DND-41 (cell line): ENCODE measurements at places on chromosomes 2 and 18.

- no peak overlapping the region for H3K4me3 ChIP-seq
- no peak overlapping the region for H3K27ac ChIP-seq
- no peaks in the 10 kb centered on the region for H3K36me3 ChIP-seq
- H3K4me1 ChIP-seq, result no peaks in the 10 kb centered on the region
- DNase-seq, result no peak
Measured at GRCh38 chr2:240355001-240355891, 80.2 kb upstream of the GPC1 start.

GRCh38 chr2:188659656-188660406, 314.3 kb upstream of the COL3A1 start:
- H3K4me3 ChIP-seq, result no peak overlapping the region
- H3K27me3 ChIP-seq, result no peaks in the 10 kb centered on the region
- no peaks in the 10 kb centered on the region for H3K36me3 ChIP-seq
- no peak for DNase-seq
- H3K4me1 ChIP-seq, result no peaks in the 10 kb centered on the region
- no peak overlapping the region for H3K27ac ChIP-seq

DNA sequence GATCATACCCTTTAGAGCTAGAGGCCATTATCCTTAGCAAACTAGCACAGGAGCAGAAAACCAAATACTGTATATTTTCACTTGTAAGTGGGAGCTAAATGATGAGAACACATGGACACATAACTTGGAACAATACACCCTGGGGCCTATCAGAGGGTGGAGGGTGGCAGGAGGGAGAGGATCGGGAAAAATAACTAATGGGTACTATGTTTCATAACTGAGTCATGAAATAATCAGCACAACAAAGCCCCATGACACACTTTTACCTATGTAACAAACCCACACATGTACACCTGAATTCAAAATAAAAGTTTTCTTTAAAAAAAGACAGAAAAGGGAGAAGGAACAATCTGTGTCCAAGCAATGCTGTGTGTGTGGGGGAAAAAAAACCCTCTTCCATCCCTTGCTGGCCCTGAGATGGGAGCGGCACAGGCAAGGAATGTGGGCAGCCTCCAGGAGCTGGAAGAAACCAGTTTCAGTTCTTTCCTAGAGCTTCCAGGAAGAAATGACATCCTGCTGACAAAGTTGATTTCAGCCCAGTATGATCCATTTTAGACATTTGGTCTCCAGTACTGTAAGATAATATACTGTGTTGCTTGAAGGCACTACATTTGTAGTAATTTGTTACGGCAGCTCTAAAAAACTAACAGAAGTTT, 458.7 kb upstream of the CNTNAP5 start:
- no peak for DNase-seq
- H3K36me3 ChIP-seq, result no peaks in the 10 kb centered on the region
- no peaks in the 10 kb centered on the region for H3K27me3 ChIP-seq
- H3K27ac ChIP-seq, result no peak overlapping the region
- no peak overlapping the region for H3K4me3 ChIP-seq
- H3K4me1 ChIP-seq, result no peaks in the 10 kb centered on the region

GRCh38 chr18:3605954-3606443, 156.0 kb downstream of the TGIF1 start:
- peaks cover 76% of the 10 kb centered on the region for H3K4me1 ChIP-seq
- peak overlapping the region; percentile 97 for H3K27ac ChIP-seq
- no peaks in the 10 kb centered on the region for H3K27me3 ChIP-seq

- no peak overlapping the region for H3K4me3 ChIP-seq
- DNase-seq, result peak; percentile 61
- no peaks in the 10 kb centered on the region for H3K36me3 ChIP-seq
- H3K27me3 ChIP-seq, result no peaks in the 10 kb centered on the region
- H3K4me1 ChIP-seq, result no peaks in the 10 kb centered on the region
- no peak overlapping the region for H3K27ac ChIP-seq
Measured at GRCh38 chr2:59025157-59025757, 784.1 kb upstream of the FANCL start.

DNA sequence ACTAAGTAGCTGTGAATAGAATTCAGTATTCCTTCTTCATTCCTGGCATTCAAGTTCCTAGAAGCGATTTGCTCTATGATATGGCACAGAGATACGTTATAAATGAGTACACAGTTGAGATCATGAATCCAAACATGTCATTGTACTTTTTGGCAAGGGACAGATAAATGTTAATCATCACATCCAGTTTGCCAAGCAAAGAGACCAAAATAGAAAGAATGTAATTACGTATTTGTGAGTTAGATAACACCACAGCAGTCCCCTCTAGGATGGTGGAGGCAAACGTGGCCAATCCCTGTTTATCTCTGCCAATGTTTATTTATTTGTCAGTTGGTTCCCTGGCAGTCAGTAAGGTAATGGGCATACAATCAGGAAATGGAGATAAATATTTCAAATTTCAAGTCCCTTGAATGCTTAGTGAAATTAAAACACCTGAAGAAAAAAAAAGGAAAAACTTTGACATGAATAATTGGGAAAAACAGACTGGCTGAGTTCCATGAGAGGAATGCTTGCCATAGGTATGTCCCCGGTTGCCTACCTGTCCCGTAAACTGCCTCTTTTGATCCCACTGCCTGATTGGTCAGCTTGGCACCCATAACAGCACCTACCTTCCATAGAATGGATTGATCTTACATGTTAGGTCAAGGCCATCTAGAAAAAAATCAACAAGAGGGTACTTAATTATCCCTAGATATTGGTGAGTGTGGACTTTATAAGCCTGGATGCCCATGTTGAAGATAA, 451.1 kb upstream of the NETO1 start:
- H3K36me3 ChIP-seq, result no peaks in the 10 kb centered on the region
- no peaks in the 10 kb centered on the region for H3K4me1 ChIP-seq
- no peaks in the 10 kb centered on the region for H3K27me3 ChIP-seq
- DNase-seq, result no peak

- H3K27ac ChIP-seq, result no peak overlapping the region
- H3K4me1 ChIP-seq, result no peaks in the 10 kb centered on the region
- no peak for DNase-seq
- H3K27me3 ChIP-seq, result no peaks in the 10 kb centered on the region
Measured at GRCh38 chr2:232802091-232802490, 25.7 kb upstream of the KCNJ13 start.

GRCh38 chr2:23803965-23804542, 122.9 kb downstream of the ATAD2B start:
- peaks cover 8% of the 10 kb centered on the region; the same call in 1 of the 2 replicates for H3K36me3 ChIP-seq
- peak; percentile 23 for DNase-seq
- H3K27ac ChIP-seq, result no peak overlapping the region
- H3K4me3 ChIP-seq, result no peak overlapping the region
- no peaks in the 10 kb centered on the region for H3K27me3 ChIP-seq

DNA sequence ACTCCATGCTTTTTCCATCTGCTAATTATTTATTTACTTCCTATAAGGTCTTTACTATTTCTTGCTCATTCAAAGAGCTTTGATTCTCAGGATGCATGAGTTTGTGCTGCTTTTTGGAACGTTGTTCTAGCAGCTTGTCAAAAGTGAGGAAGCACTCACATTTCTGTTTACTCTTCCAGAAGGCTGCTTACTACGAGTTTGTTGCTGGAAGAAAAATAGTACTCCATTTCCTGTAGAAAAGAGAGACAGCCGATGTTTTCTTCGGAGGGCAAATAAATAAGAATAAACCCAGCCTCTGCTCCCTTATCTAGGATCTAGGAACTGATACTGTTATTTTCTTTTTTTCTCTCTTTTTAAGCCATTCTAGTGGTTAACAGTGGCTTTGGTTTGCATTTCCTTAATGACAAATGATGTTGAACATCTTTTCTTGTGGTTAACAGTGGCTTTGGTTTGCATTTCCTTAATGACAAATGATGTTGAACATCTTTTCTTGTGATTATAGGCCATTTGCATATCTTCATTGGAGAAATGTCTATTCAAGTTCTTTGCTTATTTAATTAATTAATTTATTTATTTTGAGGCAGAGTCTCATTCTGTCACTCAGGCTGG, 20.5 kb downstream of the CYP27A1 start:
- no peak overlapping the region for H3K4me3 ChIP-seq
- no peaks in the 10 kb centered on the region for H3K36me3 ChIP-seq
- H3K4me1 ChIP-seq, result no peaks in the 10 kb centered on the region
- DNase-seq, result no peak
- peaks cover 15% of the 10 kb centered on the region for H3K27me3 ChIP-seq

DNA sequence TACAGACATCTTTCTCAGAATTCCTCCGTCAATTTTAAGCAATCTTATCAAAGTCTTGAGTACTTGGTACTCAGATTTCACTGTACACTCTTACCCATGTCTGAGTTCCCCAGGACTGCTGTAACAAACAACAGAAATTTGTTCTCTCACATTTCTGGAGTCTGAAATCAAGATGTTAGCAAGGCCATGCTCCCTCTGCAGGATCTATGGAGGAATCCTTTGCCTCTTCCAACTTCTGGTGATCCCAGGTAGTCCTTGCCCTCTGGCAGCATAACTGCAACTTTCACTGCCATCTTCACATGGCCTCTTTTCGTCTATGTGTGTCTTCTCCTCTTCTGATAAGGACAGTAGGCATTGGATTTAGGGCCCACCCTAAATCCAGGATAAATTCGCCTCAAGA, 17.1 kb upstream of the CACNB4 start:
- peaks cover 6% of the 10 kb centered on the region; the same call in 1 of the 2 replicates for H3K36me3 ChIP-seq
- H3K27ac ChIP-seq, result no peak overlapping the region
- no peaks in the 10 kb centered on the region for H3K27me3 ChIP-seq
- H3K4me3 ChIP-seq, result no peak overlapping the region

GRCh38 chr18:28995319-28995718, 818.4 kb upstream of the CDH2 start:
- no peak overlapping the region for H3K4me3 ChIP-seq
- no peaks in the 10 kb centered on the region for H3K4me1 ChIP-seq
- no peak overlapping the region for H3K27ac ChIP-seq
- no peak for DNase-seq
- no peaks in the 10 kb centered on the region for H3K27me3 ChIP-seq

GRCh38 chr2:229267080-229267479, 4.0 kb downstream of the PID1 start:
- no peak for DNase-seq
- H3K27ac ChIP-seq, result no peak overlapping the region
- H3K4me3 ChIP-seq, result no peak overlapping the region
- no peaks in the 10 kb centered on the region for H3K4me1 ChIP-seq
- no peaks in the 10 kb centered on the region for H3K36me3 ChIP-seq
- no peaks in the 10 kb centered on the region for H3K27me3 ChIP-seq

DNA sequence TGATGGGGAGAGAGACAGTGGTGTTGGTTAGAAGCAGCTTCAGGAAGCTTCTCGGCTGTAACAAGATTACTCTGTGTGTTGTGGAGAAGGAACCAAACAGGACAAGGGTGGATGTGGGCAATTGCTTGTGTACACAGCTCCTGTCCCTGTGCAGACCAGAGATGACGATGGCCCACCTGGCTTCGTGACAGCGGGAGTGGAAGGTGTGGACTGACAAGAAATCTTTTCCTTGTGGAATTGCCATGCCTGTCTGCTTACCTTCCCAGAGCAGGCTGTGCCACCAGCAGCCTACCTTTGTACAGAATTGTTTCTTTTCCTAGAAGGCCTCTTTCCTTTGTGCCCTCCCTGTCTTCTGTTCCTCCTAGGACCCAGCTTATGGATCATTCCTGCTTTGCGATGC, 93.8 kb downstream of the ITGB1BP1 start:
- H3K4me1 ChIP-seq, result no peaks in the 10 kb centered on the region
- no peak for DNase-seq
- H3K36me3 ChIP-seq, result peaks cover 22% of the 10 kb centered on the region; the same call in 1 of the 2 replicates
- H3K4me3 ChIP-seq, result no peak overlapping the region
- no peak overlapping the region for H3K27ac ChIP-seq
- no peaks in the 10 kb centered on the region for H3K27me3 ChIP-seq

DNA sequence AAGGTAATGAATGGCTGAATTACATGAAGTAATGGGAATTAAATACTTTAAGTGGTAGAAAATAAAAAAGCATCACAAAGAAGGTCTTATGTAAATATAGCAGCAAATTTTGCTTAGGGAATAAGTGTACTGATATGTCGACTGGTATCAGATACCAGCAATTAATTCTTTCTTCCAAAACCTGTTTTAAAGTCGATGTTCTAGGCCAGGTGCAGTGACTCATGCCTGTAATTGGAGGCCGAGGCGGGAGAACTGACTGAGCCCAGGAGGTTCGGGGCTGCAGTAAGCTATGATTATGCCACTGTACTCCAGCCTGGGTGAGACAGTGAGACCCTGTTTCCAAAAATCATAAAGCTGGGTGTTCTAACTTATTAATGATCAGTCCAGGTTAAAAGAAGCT, 30.3 kb downstream of the SP3 start:
- no peak overlapping the region for H3K4me3 ChIP-seq
- no peak for DNase-seq
- no peaks in the 10 kb centered on the region for H3K27me3 ChIP-seq
- no peak overlapping the region for H3K27ac ChIP-seq
- no peaks in the 10 kb centered on the region for H3K4me1 ChIP-seq

DNA sequence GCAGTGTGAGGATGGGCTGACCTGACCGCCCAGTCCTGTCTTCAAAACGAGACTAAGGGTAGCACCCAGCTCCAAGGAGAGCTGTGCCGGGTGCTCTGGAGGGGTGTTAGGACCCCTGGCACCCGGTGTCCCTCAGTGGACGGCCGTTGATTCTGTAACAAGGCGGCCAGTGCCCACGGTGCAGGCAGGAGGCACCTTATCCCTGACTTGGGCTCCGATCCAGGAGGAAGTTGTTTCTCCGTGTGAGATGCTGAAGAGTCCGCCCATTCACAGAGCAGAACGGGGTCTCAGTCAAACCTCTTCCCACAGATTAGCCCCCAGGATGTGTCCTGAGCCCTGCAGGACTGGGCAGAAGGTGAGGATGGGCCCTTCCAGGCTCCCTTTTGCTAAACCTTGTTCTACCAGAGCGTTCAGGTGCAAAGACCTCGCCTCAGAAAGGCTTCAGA, 123.0 kb downstream of the NFATC1 start:
- H3K27me3 ChIP-seq, result no peaks in the 10 kb centered on the region
- H3K4me1 ChIP-seq, result peaks cover 25% of the 10 kb centered on the region
- H3K27ac ChIP-seq, result no peak overlapping the region
- no peak overlapping the region for H3K4me3 ChIP-seq

DNA sequence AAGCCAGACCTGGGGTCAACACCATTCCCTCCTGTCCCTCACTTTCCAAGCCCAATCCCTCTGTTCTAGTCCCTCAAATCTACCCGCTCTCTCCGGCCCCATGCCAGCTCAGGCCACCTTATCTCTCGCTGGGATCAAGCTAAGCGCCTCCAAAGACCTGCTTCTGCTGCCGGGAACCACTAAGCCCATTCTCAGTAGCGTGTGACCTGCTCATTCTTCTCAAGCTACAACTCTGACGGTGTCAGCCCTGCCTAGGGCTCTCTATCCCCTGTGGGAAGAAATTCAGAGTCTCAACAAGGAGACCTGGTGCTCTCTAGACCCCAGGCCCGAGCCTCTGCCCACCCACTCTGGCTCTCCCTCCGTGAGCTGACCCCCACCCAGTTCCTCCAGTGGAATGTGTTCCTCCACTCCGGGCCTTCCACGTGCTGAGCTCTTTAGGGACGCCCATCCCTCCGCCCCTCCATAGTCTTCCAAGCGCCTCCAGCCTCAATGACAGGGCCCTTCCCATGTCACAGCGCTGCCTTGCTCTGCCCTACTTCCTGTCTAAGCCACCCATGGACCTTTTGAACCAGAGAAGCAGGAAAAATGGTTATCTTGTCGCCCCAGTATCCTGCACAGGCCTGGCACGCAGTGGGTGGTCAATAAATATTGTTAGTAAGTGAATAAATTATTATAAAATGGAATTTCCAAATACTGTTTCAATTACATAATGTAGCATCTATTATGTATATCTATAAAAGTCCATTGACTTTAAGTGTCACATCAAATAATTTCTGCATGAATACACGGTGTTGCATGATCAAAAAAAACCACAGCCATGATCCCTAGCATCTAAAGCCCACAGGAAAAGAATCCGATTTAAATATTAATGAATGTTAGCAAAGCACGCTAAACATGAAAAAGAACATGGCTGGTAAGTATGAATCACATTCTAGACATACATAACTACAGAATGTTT, 127.6 kb downstream of the ZNF516 start:
- no peak overlapping the region for H3K27ac ChIP-seq
- H3K4me3 ChIP-seq, result no peak overlapping the region
- H3K36me3 ChIP-seq, result no peaks in the 10 kb centered on the region
- DNase-seq, result peak; percentile 6
